Aortic smooth muscle cell (primary cell): ENCODE measurements at places on chromosomes 2 and 18. TPM values are rescaled to one million over a fixed set of nuclear protein-coding genes. Genes with fewer than 3 reads are reported as not detected.

The TIMM21 gene
- 26.9 and 39.2 TPM in 2 replicates for total RNA-seq

The ELAC1 gene
- total RNA-seq: 5.7 and 6.3 TPM in 2 replicates

The ZNF385B gene
- total RNA-seq: under 0.01 TPM in 1 of 2 replicates, not detected in the other

The SH3RF3 gene
- total RNA-seq: 4.9 and 6.3 TPM in 2 replicates

The TNFRSF11A gene
- 1.5 and 2.2 TPM in 2 replicates for total RNA-seq

The DPP4 gene
- 88.0 and 110 TPM in 2 replicates for total RNA-seq
